Uterus (tissue), 4 donors: ENCODE measurements at places on chromosomes 5 and 9.

DNA sequence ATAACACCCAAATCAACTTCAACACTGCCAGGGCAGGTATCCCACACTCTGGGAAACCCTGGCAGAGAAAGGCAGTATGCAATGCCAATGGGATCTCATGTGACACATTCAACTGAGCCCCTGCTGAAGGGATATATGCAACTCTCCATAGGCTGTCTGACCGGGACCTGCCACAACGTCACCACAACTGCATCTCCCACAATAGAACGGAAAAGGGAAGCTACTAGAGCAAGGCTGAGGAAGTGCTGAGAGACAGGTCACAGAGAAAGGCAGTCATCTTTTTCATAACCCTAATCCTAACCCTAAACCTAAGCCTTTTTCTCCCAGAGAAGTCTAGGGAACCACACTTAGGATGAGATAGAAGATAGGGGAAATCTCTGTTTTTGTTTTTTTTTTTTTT lies 345.9 kb upstream of the CD180 start:
- DNase-seq: no peak

GRCh38 chr9:91241909-91242308 lies 119.8 kb downstream of the AUH start:
- no peak for DNase-seq

- DNase-seq: no peak
Observed at GRCh38 chr9:130118841-130119518, 53.2 kb upstream of the NCS1 start.

GRCh38 chr9:105968811-105969466 lies 274.6 kb downstream of the TMEM38B start:
- DNase-seq: no peak

DNA sequence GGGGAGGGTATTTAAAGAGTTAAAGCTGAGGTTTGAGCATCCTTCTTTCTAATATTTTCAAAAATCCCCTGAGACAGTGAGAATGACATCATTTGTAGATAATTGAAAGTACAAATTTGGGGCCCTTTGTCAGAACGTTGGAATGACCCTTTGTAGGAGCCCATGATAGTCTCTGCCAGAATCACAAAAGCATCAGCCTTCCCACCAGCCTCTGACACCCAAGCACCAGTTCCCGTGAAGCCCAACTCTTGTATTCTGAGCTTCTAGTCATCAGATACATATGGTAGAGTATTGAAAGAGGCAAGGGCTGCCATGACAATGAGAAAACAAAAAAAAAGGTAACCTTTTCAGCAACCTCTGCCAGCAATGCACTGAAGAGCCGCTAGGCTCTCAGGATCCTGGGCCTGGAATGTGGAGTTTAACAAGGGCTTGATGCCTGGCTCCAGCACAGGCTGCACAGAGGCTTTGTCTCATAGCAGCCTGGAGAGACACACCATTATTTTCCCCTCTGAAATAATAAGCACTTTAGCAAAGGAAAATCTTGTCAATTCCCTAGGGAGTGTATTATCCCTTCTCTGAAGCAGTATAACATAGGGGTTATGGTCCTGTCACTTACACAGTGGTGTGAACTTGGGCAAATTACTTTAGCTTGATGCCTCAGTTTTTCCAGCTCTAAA lies 114.4 kb downstream of the ZNF608 start:
- no peak for DNase-seq

- DNase-seq: no peak
Observed at GRCh38 chr9:128721487-128722010, 2.4 kb downstream of the ZDHHC12 start.

- DNase-seq: no peak
Observed at GRCh38 chr5:132303589-132303988, 9.4 kb downstream of the SLC22A4 start.

- no peak for DNase-seq
Observed at GRCh38 chr5:1040571-1040970, 32.0 kb downstream of the NKD2 start.

DNA sequence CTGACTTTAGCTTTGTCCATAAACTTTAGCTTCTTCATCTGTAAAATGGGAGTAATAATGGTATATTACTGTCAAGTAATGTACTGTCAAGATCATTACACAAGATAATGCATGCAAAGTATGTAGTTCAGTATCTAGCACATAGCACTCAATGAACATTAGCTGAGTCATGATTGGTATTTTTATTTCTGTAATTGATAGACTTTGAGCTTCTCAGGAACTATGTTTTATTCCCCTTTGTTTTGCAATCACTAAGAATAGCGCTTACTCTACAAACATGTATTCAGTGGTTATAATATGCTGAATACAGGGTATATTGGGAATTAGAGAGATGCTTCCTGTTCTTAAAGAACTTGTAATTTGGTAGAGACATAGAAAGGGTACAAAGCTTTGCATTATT lies 142.3 kb upstream of the KLF9 start:
- no peak for DNase-seq

- no peak for DNase-seq
Observed at GRCh38 chr5:77550406-77550805, 58.3 kb upstream of the WDR41 start.

DNA sequence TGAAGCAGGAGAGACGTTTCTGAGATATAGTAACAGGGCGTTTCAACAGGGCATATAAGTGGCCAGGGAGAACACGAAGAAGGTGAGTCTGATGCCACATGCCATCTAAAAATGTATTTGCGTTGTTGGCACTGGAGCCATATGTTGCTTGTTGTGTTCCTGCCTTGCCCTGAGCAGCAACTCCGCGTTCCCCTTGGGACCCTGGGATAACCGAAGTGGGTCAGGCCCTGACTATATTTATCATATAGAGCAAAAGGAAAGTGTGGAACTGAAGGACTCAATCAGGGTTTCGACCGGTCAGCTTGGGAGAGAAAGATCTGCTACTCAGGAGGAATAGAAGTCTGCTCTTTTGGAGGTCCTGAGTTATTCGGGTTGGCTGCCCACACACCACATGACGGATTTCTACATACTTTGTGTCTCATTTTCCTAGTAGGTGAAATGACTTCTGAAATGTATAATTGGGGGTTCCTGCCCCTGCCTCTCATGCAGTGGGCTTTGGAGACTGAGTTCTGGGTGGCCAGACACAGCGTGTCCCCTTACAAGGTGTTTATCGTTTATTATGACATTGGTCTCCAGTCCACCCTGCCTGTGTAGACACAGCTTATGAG lies 3.0 kb downstream of the STC2 start:
- DNase-seq: no peak

DNA sequence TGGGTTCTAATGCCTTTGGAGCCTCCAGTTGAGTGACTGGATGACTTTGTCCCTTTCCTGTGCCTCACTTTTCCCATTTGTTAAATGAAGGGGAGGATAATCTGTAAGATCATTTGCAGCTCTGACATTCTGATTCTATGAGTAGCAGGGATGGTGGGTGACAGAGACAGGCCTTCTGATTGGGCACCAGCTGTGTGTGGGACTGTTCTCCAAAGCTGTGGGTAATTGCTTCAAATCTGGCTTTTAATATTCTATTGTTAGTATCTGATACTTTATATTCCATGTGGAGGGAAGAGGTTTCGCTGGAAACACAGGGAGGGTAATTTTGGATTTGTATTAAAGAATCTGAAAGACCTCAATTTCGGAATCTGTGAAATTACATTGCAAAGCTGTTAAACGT lies 102.7 kb downstream of the FBXO38 start:
- no peak for DNase-seq

- no peak for DNase-seq
Observed at GRCh38 chr5:168174376-168174775, 117.1 kb upstream of the WWC1 start.

GRCh38 chr9:21741151-21741550 lies 61.3 kb upstream of the MTAP start:
- DNase-seq: no peak

DNA sequence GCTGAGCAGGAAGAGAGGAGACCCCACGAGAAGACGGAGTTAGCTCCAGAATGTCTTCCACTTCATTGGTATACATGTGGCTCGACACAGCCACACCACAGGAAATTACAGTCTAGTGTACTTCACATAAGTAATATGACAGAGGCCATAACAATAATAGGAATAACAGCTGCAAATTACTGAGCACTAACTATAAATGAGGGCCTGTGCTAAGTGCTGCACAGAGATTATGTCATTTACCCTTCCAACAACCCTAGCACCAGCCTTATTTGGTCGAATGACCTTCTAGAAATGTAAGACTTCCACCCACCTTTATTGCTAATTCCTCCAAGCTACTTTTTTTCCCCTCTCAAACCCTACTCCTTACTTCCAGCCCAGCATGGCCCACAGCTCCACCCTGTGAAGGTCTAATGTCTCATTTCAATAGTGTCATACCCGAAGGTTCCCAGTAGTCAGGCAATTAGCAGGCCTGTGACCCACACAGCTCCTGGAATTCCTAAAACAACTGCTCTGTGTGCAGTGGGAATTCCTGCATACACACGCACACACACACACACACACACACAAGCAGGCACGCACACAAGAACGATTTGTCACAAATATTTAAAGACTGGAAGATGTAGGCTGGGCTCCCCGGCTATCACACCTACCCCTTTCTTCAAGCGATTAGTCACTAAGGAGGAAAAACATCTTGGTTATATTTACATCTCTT lies 134.5 kb downstream of the FRMD3 start:
- no peak for DNase-seq

GRCh38 chr9:132717326-132717945 lies 47.2 kb downstream of the GTF3C4 start:
- no peak for DNase-seq

DNA sequence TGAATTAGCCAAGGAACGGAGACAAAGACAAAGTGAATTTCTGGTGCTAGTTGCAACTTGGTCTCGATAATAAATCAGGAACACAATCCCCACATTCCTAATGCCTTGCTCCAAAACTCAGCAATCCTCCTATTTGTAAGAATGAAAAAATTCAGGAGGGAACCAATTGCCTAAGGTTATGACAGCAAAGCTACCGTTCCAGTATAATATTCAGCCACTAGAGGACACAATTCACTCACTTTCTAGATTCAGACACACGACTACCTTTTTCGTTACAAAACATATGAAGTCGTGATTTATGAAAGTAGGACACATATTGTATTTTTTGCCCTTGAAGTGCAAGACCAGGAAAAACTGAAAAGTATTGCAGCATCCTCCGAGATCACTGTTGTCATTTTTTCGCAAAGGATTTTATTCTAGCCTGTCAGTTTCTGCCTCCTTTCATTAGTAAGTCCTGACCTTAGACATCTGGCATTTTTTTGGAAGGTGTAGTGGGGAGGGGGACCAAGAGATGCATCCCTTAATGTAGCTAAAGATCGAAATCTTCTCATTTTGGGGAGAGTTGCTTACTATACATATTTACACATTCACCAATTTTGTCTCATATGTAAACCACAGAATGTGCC lies 133.1 kb downstream of the DOCK8 start:
- DNase-seq: no peak
